ENCODE measurements at places on chromosomes 13 and 19.

GRCh38 chr19:5984600-5984999 lies 6.7 kb upstream of the RANBP3 start:
- DNase-seq: no peak

DNA sequence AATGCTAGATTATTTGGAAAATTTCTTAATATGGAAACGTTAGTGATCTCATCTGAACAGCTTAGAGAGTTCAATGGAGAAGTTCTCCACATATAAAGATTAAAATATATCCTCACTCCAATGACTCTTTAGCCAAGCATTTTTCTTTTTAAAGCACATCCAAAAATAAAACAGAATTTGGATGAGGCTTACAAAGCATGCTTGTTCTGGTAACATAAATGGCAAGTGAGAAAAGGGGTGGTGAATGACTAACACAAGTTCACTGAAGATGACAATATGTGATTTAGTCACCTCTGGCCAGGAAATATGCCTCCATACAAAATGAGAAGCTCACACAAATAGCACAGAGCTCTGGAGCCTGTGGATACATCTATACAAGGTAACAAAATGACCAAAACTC lies 253.0 kb downstream of the PCDH20 start:
- no peak for DNase-seq

- DNase-seq: no peak
Observed at GRCh38 chr19:35077411-35078223, 36.1 kb downstream of the HPN start.

DNA sequence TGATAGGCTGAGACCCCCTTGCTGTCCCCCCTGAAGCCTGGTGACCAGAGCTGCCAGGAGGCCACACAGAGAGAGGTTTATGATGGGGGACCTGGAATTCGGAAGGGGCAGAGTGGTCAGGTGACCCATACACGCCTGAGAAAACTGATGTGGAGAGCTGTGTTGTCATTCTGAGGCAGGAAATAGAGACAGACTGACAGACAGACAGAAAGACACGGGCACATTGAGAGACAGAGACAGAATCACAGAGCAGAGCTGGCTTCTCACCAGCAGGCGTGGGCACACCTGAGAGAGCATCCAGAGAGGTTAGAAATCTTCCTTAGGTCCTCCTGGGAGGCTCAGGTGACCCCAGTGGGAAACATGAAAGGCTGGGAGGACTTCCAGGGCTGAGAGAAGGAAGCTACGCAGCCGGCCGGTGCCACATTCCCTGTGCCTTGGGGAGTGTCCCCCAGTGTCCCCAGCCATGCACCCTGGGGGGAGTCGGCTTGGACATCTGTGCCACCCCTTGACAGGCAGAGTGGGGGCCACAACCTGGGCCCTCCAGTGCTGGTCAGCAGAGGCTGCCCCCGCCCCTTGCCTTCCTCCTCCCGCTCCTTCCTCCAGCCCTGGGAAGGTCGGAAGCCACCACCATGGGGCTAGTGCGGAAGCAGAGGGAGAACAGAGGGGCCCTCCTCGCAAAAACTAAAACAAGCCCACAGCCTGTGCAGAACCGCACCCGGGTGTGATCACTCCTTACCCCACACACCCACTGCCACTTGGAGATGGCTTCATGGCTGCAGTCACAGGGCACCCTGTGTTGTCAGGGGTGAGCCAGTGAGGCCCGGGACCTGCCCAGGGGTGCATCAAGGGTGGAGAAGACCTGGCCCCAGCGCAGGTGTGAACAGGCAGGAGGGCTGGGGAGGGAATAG lies 2.2 kb downstream of the FFAR1 start:
- DNase-seq: no peak

GRCh38 chr13:111640006-111640405 lies 319.6 kb downstream of the TEX29 start:
- no peak for DNase-seq

DNA sequence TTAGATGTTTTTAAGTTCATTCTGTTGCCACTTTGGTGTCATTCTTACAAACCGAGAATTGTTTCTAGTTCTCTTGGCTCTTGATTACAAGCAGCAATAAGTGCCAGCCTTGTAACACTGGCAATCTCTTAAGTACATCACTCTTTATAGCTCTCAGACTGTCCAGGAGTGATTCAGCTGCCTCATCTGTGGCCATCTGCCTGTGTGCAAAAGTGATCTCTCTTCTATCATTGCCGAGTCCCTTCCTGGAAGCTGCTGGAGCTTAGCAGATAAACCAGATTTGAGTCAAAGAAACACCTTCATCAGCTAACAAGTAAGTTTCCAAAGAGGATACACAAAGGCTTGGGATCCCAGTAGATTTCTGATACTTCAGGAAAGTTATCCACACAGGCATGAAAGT lies 23.2 kb downstream of the STOML3 start:
- no peak for DNase-seq

DNA sequence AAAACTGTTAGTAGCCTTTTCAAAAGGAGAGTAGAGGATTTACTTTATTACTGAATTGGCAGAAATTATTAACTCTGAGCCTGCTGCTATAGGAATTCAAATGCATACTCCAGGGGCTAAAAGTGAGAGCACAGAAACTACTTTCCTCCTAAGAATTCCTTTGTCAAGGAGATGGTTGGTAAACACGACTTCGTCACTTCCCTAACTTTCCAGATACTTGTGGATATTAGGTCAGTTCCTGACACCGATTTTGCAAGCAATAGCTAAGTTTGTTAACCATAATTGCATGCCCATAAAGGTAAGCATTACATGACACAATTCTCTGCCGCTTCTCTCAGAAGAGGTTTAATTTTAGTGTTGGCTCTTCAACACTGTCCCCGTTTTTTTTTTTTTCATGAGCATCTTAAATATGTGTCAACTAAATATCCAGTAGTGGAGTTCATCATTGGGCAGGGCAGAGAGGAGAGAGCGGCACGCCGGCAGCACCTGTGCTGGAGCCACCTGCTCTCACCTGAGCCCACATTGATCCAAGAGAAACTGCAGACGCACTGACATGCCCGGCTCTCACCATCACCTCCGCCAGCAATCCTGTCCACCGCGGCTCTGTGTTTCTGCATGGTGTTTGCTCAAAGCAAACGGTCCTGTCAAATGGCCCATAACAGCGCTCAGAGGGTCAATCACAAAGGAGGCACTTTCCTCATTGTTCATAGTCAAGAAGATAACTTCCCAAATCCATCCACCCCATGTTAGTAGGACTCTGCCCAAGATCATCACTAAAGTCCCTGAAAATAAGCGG lies 2.6 kb downstream of the MED26 start:
- no peak for DNase-seq

DNA sequence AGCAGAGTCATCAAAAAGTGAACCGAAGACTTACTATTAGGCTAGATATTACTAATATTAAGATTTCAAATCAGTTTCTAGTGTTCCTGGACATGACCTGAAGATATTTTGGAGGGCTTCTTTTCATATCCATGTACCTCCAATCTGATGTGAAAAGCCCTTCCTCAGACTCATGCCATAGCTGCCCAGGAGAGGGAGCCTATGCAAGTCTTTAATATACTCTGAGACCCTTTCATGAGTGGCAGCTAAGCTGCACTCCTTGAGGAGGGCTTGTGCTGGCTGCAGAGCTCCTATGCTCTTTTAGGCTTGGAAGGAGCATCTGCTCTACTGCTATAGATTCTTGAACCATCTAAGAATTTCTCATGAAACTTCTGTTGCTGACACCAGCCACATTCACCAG lies 715.3 kb downstream of the OLFM4 start:
- DNase-seq: no peak

GRCh38 chr13:49620170-49620621 lies 8.1 kb upstream of the ARL11 start:
- no peak for DNase-seq

DNA sequence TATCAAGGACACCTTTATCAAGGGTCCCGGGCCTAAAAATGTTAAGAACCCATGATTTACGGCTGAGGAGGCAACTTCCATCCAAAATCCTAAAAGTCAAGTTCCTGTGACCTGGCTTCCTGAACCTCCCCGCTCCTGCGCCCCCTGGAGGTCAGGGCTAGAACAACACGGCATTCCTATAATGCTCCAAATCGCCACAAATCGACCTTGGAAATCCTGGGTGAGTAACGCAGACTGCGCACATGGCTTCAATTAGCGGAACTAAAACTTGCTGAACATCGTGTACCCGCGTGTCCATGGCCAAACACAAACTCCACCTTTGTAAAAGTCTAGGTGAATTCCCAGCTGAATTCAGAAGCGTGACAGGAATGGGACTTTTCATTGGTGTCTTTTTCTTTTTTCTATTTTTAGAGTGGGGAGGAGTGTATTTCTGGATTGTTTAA lies 4.3 kb upstream of the C5AR1 start:
- DNase-seq: peak; percentile 22

- DNase-seq: no peak
Observed at GRCh38 chr13:19185086-19185864, 3.7 kb upstream of the TUBA3C start.

GRCh38 chr19:18349524-18350128 lies 9.2 kb downstream of the PGPEP1 start:
- DNase-seq: no peak

- DNase-seq: no peak
Observed at GRCh38 chr13:31945202-31945961, 86.2 kb upstream of the FRY start.

GRCh38 chr13:77422724-77423123 lies 95.8 kb upstream of the MYCBP2 start:
- DNase-seq: no peak

DNA sequence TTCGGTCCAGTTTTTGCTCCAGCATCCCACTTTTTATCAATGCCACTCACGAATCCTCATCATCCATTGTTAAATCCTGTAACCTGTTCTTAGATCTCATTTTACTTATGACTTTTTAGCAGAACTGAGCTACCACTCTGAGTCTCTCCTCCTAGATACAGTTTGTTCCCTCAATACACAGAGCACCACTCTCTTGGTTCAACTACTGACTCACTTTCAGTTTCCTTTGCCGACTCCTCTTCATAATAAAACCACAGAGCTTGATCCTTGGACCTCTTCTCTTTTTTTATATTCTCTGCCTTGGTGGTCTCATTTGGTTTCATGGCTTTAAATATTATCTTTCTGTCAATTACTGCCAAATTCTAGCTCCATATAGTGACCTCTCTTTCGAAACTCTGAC lies 150.3 kb downstream of the SLITRK5 start:
- no peak for DNase-seq

DNA sequence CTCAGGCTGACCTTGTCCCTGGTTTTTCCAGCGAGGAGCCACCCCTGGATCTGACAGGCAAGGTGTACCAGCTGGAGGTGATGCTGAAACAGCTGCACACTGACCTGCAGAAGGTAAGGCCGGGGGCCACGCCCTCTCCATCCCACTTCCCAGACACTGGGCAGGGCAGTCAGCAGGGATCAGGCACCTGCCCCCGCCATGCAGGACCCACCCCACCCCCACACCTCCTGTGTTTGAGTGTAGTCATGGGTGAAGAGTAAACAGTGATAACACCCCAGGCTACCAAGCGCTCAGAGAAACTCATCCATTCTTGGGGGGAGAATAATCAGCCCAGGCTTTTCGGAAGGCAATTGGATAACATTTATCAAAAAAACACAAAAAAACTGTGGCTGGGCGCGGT lies 19.9 kb downstream of the DPF1 start:
- DNase-seq: no peak

GRCh38 chr13:38950987-38951386 lies 39.6 kb downstream of the STOML3 start:
- no peak for DNase-seq

- no peak for DNase-seq
Observed at GRCh38 chr19:49656456-49657109, 9.1 kb downstream of the IRF3 start.

- no peak for DNase-seq
Observed at GRCh38 chr13:69291292-69291906, 816.2 kb upstream of the ATXN8OS start.

DNA sequence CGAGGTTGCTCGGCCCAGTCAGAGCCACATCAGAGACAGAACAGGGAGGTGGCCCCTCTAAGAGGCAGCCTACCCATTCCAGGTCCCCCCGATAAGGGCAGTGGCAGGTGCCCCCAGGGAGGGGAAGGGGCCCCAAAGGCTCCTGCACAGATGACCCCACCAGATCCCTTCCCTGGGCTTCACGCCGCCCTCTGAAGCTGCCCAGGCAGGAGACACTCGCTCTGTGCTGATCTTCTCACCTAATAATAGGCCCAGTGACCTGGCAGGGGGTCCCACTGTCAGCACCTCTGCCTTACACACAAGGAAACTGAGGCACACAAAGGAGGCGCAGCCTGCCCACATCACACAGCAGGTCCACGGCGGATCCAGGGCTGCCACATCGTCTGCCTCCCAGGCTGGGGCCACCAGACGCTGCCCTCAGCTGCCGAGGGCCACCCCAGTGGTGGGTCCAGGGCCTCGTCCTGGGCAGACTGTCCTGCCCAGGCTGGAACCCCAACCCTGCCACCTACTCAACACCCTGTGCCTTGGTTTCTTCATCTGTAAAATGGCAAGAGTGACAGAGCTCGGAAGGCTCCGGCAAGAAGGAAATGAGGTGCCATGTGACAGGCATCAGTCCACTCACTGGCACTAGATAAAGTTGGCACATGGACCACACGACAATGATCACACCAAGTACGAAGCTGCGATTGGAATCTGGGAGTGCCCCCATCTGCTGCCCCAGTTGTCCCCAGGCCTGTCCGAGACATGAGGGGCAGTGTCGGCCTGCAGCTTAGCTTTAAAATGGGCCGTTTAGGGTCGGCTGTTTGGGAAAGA lies 56.5 kb downstream of the KLF2 start:
- no peak for DNase-seq

- DNase-seq: no peak
Observed at GRCh38 chr13:113922412-113923118, 51.3 kb downstream of the C13orf46 start.

- no peak for DNase-seq
Observed at GRCh38 chr19:52270266-52270885, 989 bp downstream of the ZNF766 start.

DNA sequence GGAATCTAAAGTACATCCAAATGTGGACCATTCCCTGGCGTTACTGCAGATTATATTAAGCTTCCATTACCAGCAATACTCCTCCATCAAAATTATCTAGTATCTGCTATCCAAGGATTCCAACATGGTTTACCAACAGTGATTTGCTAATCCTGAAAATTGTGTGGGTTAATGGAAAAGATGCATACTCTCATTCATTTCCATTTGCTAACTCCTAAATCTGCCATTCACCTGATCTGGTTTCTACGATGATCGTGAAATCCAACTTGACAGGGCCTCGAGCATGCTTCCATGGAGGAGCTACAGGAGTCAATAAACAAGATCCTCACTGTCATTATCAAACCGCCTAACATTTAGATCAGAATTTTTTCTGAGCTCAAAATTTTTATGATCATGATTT lies 121.0 kb downstream of the RGCC start:
- no peak for DNase-seq

GRCh38 chr19:29667901-29668341 lies 2.7 kb downstream of the PLEKHF1 start:
- peak; percentile 55 for DNase-seq

- DNase-seq: no peak
Observed at GRCh38 chr13:46624353-46624752, 71.4 kb downstream of the LRCH1 start.

GRCh38 chr13:43472339-43472738 lies 314.4 kb downstream of the ENOX1 start:
- DNase-seq: no peak

Measured in activated T-helper 1 cell treated with anti-CD3 and anti-CD28 coated beads, Interleukin-12 subunit alpha, Interleukin-12 subunit beta, Interleukin-2, Interleukin-4 antibody, amounts not matched to agents 30 ng/mL and 10 ng/mL and 1 ng/mL, durations not matched to agents 14 hours and 24 hours and 36 hours (primary cell).